ENCODE measurements at places on chromosomes 12 and 14.
A peak's percentile ranks its signal among the peaks of the same experiment; 100 is the strongest.

DNA sequence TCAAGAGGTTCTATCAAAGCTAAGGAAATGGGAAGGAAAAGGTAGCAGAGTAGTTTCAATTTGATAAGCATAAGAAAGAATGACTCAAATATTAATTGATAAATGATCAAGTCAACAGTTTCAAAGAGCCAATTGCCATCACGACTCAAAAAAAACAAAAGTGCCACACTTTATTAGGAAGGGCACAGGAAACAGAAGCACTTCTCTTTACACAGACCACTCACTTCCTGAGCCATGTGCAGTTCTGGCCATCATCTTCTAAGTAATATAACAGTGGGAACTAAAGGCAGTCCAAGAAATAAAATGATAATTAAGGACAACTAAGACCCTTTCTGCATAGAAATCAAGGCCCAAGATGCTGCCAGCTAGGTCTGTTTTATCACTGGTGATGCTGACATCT is 13.2 kb downstream of the TM7SF3 start:
- no peak for DNase-seq

GRCh38 chr12:73308079-73308478 is 1035.9 kb downstream of the TRHDE start:
- no peak for DNase-seq

DNA sequence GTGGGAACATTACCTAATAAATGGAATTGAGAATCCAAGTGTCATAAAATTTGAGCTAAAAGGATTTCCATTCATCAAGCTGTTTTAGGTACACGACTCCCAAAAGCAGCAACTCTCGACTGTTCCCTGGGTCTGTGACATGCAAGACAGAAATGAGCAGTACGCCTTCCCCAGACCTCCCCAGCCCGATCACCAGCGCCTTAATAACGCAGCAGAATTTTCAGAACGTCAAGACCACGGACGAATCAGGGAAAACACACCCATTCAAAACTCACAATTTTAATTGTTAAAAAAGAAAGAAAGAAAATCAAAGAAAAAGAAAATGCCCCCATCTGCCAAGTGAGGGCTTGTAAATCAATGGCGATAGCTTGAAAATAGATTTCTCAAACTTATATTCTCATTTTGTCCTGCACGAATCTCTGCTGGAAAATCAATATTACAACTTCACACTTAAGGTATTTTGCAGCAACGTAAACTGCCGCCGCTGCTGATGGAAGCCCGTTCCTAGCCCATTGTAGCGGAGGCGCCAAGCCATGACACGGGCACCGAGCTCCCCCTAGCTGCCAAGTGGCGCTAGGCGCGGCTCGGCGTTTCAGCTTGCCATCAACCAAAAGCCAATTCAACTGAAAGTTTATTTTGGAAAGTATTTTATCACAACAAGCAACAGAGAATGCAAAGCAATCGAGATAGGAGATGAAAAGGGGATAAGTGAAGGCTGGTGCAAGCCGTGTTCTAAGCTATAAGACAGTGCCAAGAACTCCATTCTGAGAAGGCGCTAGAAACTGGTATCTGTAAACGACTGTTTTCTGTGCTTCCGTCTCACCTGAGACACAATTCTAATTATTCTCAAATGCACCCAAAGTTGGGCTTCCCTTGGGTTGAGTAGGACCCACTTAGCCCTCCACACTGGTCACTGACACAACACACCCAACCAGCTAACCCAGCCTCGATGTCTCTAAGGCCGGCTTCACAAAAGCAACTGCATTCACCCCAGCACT is 5.5 kb downstream of the BCL11B start:
- DNase-seq = peak; percentile 91

DNA sequence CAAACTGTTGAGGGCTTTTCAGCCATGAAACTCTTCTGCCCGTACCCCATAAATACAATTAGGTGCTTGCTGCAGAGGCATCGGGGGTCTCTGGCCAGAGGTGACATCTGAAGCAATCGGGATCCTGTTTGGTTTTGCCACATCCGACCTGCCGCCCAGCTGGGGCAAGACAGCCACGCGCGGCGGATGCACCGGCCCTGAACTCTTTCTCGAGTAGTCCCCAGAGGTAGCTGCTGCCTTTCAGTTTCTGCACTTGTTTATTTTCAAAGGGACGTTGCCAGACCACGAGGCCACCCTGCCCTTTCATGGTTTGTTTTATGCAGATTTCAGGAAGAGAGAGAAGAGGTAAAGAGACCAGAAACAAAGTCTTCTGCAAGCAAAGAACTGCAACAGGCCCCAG is 10.6 kb upstream of the MLXIP start:
- peak; percentile 45 for DNase-seq

GRCh38 chr12:68056300-68056699 is 67.1 kb downstream of the IFNG-AS1 start:
- DNase-seq = no peak
